ENCODE measurements at places on chromosomes 1 and 21.

DNA sequence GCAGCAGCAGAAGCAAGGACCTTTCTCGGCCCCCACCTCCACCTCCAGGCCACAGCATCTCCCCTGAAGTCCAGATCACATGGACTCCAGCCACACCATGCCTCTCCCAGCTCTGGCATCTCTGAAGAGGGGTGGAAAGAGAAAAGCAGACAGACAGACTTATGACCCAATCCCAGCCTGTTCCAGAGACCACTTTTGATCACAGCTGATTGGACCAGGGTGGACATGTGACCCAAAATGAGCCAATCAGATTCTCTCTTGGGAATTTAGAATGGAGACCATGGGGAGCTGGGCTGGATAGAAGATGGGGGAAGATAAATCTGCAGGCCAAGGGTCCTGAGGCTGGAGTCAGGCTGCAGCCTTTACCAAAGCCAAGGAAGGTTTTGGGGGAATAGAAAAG, 16.4 kb downstream of the HTR1D start:
- no peak for DNase-seq

- no peak for DNase-seq
These were observed 102.0 kb upstream of the MAP1LC3C start for GRCh38 chr1:242100921-242101320.

- peak; percentile 65 for DNase-seq
These were observed 625.2 kb downstream of the LMO4 start for GRCh38 chr1:87953732-87954344.

GRCh38 chr1:191125950-191126349, 648.3 kb upstream of the BRINP3 start:
- no peak for DNase-seq

GRCh38 chr1:9715536-9716226, 64.2 kb downstream of the PIK3CD start:
- no peak for DNase-seq

DNA sequence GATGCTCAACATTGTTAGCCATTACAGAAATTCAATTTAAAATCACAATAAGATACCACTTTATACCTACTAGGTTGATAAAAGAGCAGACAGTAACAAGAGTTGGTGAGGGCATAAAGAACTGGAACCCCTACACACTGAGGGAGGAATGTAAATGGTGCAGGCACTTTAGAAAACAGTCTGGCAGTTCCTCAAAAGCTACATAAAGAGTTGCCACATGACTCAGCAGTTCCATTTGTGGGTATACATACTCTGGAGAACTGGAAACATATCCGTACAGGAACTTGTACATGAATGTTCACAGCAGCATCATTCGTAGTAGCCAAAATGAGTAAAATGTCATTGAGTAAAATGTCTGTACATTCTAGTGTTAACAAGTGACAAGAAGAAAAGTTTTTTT, 17.0 kb downstream of the NSL1 start:
- DNase-seq: no peak

- DNase-seq: no peak
These were observed 50.0 kb downstream of the TNR start for GRCh38 chr1:175693364-175693763.

- DNase-seq: no peak
These were observed 121.4 kb downstream of the RNF220 start for GRCh38 chr1:44526295-44527073.

GRCh38 chr1:216722821-216723220, 408 bp downstream of the ESRRG start:
- DNase-seq: no peak

- no peak for DNase-seq
These were observed 17.1 kb downstream of the ATP5PF start for GRCh38 chr21:25717491-25718147.

- DNase-seq: no peak
These were observed 21.2 kb downstream of the ATF6 start for GRCh38 chr1:161787355-161787754.

GRCh38 chr1:89721351-89721750, 88.4 kb downstream of the LRRC8C start:
- DNase-seq: no peak

GRCh38 chr1:199690496-199690895, 337.0 kb upstream of the NR5A2 start:
- no peak for DNase-seq

DNA sequence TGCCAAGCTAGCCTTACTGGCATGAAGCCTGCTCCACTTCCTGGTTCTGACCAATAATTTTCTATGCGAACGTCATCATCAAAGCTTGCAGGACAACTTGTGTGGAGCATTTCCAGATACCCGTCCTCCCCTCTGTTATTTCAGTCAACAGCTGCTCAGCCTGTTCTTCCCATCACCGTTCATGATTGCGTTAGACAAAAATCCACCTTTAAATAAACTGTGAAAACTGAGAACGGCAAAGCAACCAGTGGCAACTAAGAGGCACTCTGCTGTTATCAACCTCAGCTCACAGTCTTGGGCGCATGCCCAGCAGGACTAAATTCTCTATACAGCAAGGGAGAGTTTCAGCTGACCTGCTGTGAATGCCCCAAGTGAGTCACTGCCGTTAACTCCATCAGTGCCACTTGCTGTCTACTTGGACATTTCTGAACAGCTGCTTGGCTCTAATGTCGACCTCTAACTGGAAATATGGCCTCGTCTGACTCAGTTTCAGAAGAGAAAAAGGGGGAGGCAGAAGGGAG, 207.4 kb upstream of the RUNX1 start:
- peak; percentile 68 for DNase-seq

GRCh38 chr1:58095183-58095582, 451.3 kb downstream of the OMA1 start:
- DNase-seq: no peak

DNA sequence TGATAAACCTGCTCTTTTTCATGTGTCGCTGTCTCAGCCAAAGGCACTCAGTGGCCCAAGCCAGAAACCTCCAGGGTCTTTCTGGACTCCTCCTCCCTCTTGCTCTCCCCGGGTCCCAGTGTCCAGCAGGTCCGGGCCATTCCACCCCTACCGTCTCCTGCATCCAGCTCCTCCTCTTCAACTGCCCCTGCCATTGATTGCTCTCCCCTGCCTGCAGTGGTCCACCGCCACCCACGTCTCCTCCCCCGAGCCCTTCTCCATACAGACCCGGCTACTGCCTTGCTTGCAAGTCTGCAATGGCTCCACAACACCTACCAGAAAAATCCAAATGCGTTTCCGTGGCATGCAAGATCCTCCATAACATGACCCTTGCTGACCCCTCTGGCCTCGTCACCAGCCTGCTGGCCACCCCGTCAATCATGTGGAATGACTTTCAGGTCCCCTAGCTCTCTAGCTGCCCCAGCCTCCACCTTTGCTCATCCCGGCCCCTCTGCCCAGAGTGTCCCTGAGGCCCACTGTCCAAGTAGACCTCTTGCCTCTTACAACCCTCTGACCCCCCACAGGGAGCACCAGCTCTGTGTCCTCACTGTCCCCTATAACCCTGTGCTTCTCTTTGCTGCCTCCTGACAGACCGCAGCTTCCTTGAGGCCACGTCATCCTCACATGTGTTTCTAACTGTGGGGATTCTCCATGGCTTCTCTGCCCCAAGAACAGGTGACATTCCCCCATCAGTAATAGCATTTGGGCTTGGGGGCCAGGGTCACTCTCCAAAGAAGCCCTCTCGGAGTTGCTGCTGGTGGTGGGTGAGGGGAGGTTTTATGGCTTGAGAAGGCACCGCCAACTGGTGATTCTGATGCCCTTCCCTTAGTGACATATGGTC, 15.0 kb downstream of the CACNA1S start:
- DNase-seq: no peak

DNA sequence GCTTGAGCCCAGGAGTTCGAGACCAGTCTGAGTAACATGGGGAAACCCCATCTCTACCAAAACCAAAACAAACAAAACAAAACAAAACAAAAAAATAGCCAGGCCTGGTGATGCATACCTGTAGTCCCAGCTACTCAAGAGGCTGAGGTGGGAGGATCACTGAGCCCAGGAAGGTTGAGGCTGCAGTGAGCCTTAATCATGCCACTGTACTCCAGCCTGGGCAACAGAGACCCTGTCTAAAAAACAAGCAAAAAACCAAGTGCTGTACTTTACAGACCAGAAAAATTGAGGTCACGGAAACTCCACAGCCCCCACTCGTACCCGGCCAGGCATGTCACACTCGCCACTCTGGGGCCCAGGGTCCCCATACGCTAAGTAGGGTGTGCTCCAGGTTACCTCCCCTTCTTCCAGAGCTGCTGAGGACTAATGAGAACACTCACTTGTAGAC, 22.9 kb downstream of the ATP2B4 start:
- no peak for DNase-seq

DNA sequence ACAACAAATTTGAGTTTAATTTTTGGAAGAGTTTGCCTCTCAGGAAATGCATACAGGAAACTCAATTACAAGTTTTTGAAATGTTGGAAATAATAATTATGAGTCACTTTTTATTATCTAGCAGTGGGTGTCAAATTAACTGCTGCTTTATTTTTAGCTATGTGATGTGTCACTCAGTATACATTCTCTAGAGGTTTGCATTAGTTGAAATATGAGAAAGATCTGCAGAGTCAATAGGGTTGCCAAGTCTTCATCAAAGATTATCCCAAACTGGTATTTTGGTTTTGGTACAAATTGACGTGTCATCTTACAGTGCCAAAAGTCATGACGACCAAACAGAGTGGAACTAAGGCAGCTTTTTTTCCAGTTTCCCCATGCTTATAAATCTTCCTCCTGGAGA, 54.3 kb upstream of the DIPK1A start:
- DNase-seq: no peak

DNA sequence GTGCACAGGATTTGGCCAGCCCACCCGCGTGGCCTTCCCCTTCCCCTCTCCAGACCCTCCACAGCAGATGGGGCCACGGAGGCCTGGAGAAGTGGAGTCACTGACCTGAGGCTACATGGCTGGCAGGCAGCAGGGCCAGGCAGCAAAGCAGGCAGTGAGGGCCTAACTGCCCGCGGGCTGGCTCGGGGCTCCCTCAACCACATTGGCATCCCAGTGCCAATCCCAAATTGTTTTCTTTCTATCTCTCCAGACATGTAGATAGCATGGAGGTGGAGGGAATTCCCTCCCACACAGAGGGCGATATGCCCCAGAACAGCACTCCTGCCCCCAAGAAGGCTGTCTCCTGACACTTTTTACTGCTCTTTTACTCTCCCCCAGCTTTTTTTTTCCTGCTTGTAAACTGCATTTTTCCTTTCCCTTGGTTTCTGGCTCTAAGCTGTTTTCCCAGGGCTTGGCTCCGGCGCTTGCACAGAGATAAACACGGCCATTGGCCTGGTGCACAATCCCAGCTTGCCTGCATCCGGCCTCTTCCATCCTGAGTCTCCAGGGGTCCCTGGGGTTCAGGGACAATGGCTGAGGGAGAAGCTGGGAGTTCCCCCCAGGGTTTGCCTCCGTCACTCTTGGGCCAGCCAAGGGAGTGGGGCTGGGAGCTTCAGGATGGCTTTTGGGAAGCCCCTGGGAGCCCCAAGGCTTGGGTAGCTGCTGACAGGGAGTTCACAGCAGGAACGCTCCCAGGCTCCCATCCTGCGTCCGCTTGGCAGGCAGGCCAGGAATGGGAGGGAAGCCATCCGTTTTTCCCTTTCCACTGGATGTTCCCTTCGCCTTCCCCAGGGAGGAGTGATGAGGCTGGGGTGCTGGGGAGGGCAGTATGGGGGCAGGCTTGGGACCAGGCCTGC, 7.0 kb downstream of the EPHX1 start:
- peak; percentile 69 for DNase-seq

DNA sequence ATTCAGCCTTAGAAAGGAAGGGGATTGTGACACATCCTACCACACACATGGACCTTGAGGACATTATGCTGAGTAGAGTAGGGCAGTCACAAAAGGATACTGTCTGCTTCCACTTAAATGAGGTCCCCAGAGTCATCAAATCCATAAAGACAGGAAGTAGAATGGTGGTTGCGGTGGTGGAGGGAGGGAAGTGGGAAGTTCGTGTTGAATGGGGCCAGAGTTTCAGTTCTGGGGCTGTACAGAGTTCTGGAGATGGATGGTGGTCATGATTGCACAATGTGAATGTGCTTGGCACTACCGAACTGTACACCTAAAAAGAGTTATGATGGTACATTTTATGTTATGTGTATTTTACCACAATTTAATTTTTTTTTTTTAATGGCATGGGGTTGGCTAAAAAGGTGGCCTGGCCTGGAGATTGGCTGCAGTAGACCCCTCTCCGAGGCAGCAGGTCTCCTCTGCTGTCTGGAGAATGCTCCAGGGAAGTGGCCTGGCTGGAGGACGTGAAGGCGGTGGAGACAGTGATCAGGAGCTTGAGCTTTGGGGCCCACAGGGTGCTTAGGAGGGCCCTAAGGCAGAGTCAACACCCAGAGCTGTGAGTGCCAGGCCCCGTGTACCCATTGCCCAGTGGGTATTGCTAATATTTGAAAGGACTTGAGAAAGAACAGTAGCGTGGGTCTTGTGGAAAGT, 30.4 kb downstream of the IFNGR2 start:
- peak; percentile 50 for DNase-seq

GRCh38 chr1:17564458-17565393, 25.2 kb downstream of the ARHGEF10L start:
- DNase-seq: peak; percentile 87

DNA sequence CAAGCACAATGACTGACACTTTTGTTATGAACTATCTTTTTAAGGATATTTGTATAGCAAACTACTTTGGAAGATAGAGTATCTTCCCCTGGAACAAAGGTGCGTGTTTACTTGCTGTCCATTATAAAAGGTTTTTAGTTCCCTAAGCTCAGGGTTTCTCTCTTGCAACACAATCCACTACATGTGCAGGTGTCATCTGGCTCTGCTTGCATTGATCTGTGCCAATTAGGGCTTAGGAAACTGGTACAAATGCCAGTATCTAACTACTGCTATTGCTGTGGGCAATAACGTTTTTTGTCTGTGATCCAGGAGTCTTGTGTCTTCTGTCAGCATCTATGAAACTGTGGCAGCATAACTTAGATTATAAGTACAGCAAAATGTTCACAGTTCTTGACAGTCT, 68.3 kb upstream of the ABCD3 start:
- DNase-seq: no peak
